Adipocyte (in vitro differentiated cells): ENCODE measurements at places on chromosomes 3 and 15.

DNA sequence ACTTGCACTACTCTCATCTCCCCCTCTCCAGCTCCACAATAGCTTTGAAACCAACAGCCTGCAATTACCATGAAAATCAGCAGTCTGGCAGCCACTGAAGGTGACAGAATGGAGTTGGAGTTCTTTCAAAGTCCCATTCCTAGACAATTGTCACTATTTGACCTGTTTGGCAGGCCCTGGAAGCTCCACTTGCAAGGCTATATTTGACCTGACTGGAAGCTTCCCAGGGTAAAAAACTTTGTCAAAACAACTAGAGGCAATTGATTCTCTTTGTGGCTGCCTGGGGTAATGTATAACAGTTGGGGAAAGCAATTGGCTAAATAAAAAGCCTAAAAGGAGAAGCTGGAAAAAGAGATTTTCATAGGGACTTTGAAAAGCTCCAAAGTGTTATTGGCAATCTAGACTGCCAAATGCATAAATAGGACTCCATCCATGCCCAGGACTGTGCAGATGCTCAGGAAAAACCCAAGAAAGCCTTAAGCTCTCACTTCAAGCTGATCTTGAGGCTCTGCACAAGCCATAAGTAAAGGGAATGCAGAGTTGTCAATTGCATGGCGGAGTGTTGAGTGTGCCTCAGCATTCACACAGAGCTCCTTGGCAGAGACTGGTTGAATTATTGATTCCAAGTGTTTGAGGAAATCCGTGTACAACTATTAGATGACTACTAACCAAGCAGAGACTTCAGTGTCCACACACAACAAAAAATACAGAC is 18.3 kb downstream of the GREM1 start:
- no peak for DNase-seq

- DNase-seq = no peak
Measured at GRCh38 chr15:31169558-31169957, 68.0 kb upstream of the TRPM1 start.

- DNase-seq = peak; percentile 87
Measured at GRCh38 chr3:171862993-171863521, 19.9 kb downstream of the TMEM212 start.

DNA sequence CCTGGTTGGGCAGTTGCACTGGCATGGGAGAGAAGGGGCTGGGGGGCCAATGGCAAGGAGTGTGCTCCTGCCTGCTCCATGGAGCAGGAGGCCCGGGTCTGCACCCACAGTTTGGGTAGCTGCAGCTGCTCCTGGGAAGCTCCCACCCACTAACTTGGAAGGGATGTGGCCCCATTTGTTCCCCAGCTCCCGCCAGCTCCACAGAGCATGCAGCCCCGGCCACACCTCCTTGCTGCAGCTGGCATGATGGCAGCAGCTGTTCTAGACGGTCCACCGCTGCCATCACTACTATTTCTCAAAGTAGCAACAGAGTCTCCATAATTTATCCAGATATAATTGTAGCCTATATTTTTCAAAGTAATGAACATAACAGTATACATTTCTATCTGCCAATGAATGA is 65.8 kb downstream of the PIK3CB start:
- no peak for DNase-seq

DNA sequence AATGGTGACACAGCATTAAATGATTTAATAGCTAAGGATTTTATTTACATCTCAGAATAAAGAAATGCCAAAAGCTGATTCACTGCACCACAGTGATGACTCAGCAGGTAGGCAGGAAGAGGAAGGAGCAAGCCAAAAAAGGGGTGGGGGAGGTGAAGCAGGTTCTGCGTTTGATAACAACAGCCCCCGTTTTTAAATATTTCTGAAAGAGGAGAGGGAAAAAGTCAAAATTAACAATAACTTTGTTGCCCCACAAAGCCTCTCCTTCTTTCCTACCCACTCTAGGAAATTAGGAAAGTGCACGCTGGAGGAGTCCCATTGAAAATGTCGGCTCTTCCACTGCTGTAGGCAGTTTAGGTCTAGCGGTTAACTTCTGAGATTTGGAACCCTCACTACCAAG is 9.9 kb upstream of the CCDC54 start:
- peak; percentile 65 for DNase-seq

DNA sequence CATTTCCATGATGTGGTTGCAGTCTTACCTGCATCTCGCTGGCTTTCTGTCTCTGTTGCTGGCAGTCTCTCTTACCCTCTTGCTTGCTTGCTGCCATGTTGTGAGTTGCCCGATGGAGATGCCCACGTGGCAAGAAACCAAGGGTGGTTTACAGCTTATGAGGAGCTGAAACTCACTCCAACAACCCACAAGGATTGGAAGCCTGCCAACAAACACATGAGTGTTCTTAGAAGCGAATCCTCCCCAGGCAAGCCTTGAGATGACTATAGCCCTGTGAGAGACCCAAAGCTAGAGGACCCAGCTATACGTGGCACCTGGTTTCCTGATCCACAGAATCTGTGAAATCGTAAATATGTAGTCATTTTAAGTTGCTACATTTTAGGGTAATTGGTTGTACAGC is 490.9 kb upstream of the ADAMTS9 start:
- DNase-seq = no peak

- no peak for DNase-seq
Measured at GRCh38 chr3:33790091-33790490, 8.3 kb upstream of the PDCD6IP start.

GRCh38 chr3:66456711-66457173 is 44.1 kb downstream of the LRIG1 start:
- DNase-seq = no peak

GRCh38 chr3:62445275-62445674 is 71.9 kb upstream of the FEZF2 start:
- DNase-seq = peak; percentile 25

- DNase-seq = no peak
Measured at GRCh38 chr15:63312286-63312685, 34.9 kb downstream of the APH1B start.

GRCh38 chr15:28942046-28942445 is 56.3 kb downstream of the APBA2 start:
- DNase-seq = no peak

DNA sequence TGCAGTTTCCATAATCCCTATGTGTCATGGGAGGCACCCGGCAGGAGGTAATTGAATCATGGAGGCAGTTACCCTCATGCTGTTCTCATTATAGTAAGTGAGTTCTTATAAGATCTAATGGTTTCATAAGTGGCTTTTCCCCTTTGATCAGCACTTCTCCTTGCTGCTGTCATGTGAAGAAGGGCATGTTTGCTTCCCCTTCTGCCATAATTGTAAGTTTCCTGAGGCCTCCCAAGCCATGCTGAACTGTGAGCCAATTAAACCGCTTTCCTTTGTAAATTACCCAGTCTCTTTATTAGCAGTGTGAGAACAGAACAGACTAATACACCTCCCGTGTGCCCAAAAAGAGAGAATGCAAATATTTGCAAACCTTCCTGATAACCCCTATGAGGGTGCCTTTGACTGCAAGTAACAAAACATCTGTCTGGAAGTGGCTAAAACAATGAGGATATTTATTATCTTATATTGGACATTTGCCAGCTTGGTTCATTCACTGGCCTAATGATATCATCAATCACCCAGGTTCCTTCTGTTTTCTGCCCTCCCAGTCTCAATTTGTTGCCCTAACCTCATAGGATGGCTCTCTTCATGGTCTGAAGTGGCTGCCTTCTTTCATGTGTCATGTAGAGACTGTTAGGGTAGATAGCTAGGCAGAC is 68.7 kb downstream of the BHLHE40 start:
- DNase-seq = no peak

- no peak for DNase-seq
Measured at GRCh38 chr15:66089049-66089448, 164.5 kb downstream of the MEGF11 start.

- no peak for DNase-seq
Measured at GRCh38 chr3:62621176-62621575, 247.8 kb upstream of the FEZF2 start.

- no peak for DNase-seq
Measured at GRCh38 chr15:69522361-69522760, 69.7 kb downstream of the RPLP1 start.

DNA sequence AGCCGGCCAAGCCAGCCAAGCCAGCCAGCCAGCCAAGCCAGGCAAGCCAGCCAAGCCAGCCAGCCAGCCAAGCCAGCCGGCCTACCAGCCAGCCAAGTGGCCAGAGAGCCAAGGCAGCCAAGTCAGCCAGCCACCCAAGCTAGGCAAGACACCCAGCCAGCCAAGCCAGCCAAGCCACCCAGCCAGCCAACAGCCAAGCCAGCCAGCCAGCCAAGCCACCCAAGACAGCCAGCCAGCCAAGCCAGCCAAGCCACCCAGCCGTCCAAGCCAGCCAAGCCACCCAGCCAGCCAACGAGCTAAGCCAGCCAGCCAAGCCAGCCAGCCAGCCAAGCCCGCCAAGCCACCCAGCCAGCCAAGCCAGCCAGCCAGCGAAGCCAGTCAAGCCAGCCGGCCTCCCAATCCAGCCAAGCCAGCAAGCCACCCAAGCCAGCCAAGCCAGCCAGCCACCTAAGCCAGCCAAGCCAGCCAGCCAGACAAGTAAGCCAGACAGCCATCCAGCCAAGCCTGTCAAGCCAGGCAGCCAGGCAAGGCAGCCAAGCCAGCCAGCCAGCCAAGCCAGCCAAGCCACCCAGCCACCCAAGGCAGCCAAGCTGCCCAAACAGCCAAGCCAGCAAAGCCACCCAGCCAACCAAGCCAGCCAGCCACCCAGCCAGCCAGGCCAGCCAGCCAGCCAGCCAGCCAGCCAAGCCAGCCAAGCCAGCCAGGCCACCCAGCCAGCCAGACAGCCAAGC is 200.5 kb downstream of the GOLGA6L6 start:
- peak; percentile 16 for DNase-seq

DNA sequence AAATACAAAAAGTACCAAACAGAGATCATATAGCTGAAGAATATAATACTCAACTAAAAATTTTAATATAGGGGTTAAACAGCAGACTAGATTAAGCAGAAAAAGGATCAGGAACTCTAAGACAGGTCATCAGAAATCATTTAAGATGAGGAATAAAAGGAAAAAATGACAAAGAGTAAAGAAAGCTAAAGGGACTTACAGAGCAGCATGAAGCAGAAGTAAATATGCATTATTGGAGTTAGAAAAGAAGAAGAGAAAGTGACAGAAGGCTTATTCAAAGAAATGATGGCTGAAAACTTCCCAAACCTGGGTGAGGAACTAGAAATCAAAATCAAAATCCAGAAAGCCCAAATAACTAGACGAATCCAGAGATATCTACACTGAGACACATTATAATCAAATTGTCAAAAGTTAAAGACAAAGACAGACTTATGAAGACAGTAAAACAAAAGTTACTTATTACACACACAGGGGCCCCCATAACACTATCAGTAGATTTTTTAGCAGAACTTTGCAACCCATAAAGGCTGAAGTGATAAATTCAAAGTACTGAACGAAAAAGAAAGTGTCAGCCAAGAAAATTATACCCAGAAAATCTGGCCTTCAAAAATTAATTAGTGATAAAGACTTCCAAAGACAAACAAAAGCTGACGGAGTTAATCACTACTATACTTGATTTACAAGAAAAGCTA is 95.6 kb downstream of the SCAPER start:
- no peak for DNase-seq

- no peak for DNase-seq
Measured at GRCh38 chr3:43525386-43525785, 96.4 kb downstream of the ANO10 start.

GRCh38 chr3:184662187-184662586 is 49.7 kb downstream of the MAGEF1 start:
- DNase-seq = no peak

DNA sequence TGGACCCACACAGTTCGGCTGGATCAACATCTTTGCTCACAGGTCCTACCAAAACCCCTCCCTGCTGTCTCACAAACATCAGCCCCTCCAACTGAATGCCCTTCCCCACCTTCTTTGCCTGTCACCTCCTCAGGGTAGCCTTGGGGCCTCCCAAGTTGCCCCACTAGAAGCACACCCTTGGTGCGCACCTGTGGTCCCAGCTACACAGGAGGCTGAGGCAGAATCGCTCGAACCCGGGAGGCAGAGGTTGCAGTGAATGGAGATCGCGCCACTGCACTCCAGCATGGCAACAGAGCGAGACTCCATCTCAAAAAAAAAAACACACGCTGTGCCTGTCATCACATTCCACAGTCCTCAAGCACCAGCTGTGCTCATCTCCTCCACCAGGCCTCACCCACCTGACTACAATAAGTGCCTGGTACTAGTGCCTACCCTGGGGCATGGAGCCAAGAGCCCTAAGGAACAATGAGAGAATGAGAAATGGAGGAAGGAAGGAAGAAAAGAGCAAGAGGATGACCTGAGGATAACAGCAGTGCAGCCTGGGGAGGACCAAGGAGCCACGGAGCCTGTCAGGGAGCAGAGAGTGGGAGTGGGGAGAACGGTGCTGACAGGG is 26.0 kb downstream of the RPN1 start:
- DNase-seq = no peak

DNA sequence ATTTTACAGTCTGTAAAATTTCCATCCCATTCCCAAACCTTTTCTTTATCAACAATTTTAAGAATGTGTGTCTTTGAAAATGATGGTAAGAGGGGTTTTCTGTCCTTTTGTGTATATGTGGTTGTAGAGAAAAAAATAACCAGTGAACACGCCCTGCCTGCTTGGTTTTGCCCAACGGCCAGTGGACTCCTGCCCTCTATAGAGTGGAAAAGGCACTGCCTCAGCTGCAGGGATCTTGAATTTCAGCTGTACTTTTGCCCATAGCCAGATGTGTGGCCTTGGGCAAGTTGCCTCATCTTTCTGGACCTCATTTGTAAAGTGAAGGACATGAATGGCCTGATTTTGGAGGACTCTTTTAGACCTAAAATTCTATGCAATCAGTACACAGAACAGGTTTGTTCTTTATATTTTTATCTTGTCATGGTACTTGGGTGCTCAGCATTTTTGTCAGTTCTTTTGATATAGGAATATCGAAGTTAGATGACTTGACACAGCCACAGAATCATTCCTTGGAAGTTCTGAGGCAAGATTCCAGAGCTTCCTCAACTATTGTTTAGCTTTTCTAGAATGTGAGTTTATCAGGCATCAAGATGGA is 81.0 kb downstream of the CLDN11 start:
- peak; percentile 87 for DNase-seq

- peak; percentile 53 for DNase-seq
Measured at GRCh38 chr15:38028869-38029268, 94.4 kb downstream of the TMCO5A start.

- no peak for DNase-seq
Measured at GRCh38 chr3:54223063-54223462, 100.7 kb downstream of the CACNA2D3 start.

GRCh38 chr15:51536965-51537574 is 85.5 kb downstream of the DMXL2 start:
- DNase-seq = peak; percentile 68

DNA sequence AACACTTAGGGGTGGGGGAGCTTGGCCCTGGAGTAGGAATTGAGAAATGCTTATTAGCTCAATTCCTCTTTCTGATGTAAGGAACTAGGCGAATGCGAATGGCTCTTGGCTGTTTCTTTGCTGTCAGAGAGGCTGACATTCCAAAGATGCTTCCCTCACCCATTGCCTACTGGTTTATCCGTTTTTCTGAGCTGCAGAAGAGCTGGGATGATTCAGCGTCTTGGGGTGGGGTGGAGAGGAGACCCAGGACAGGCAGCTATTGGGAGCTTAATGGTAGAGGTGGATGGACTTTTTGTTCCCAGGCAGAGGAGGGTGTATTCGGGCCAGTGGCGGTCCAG is 9.8 kb downstream of the PLEKHO2 start:
- peak; percentile 90 for DNase-seq
